ENCODE measurements at places on chromosomes 5 and 9.

GRCh38 chr9:38244971-38245370 is 147.5 kb upstream of the ALDH1B1 start:
- no peak for DNase-seq

DNA sequence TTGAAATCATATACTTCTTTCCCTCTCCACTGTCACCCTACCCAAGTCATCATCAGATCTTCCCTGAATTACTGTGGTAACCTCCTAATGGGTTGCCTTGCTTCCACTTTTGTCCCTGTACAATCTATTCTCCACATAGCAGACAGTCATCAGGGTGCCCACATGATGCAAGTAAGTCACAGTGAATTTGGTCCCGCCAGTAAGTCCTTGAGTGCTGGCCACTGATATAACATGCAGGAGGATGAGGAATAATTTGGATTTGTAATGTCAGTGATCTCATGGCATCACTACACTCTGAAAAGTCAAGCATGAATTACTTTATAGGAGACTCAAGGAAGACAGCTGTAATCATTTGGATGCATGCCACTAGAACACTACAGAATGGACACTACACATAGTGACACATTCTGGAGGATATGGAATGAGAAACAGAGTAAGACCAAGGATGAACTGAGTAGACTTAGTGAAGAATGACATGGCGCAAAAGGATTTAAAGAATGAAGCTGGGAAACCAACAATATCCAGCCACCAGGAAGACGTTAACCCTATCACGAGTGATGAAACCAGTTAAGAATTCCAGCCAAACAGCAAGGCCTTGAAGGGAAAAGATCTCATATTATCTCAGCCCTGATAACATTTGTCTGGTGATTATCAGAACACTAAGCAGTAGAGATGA is 28.6 kb downstream of the MARCHF3 start:
- no peak for DNase-seq

DNA sequence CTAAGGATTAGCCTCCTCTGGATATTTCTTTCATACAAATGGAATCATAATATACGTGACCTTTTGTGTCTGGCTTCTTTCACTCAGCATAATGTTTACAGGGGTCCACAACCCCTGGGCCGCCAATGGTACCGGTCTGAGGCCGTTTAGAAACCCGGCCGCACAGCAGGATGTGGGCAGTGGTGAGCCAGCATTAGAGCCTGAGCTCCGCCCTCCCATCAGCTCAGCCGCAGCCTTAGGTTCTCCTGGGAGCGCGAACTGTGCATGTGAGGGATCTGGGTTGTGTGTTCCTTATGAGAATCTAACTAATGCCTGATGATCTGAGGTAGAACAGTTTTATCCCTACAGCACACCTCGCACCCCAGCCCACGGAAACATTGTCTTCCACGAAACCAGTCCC is 229.7 kb downstream of the ICE1 start:
- DNase-seq = no peak

DNA sequence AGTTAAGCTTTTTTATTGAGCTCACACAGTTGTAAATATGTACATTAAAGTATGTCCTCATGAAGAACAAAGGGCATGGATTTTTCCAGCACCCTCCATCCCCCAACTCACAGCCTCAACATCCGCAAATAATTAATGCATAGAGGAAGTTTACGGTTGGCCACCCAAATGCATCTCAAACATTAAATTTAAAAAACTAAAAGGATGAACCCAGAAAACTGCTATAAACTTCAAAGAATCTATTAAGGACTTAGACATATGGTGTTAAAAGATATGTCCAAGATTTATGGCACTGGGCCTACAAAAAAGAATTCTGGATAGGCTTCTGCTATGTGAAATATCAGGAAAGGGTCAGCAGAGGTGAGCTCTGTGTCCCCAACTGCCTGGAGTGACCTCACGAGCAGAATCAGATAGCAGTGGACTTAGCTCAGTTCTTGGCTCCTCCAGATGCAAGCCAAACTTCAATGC is 54.0 kb upstream of the TNC start:
- DNase-seq = no peak

- no peak for DNase-seq
Measured at GRCh38 chr5:37248421-37248969, 681 bp downstream of the CPLANE1 start.

DNA sequence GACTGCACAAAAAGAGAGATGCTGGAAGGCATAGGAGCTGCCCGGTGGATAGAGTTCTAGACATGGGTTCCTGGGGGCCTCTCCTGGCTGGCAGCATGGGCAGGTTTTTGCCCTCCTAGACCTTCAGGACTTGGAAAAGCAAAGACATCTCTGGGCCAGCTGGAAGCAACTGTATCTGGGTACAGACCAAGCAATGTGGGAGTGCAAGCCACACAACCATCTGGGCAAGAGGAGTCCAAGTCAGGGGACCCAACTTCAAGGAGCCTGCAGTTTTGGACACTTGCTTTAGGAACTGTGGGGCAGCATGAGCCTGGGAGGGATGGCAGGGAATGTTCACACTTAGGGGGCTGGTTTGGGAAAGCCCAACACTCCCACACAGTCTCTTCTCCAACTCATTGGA is 323.3 kb downstream of the GADD45G start:
- no peak for DNase-seq

DNA sequence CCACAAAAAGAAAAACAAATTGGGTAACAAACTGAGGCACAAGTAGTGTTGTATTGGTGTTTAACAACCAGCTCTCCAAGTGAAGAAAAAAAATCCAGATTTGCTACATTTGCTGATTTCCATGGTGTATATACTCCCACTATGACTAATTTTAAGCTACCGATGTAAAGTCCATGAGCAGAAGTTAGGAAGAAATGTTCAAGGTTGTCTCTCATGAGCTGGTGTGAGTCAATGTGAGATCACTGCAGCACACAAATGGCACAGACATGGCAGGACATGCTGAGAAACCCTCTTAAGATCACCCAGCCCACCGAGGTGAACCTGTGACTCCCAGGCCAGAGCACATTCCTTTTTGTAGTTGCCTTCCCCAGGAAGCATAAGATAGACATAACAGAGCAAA is 36.2 kb downstream of the SLC44A1 start:
- no peak for DNase-seq

DNA sequence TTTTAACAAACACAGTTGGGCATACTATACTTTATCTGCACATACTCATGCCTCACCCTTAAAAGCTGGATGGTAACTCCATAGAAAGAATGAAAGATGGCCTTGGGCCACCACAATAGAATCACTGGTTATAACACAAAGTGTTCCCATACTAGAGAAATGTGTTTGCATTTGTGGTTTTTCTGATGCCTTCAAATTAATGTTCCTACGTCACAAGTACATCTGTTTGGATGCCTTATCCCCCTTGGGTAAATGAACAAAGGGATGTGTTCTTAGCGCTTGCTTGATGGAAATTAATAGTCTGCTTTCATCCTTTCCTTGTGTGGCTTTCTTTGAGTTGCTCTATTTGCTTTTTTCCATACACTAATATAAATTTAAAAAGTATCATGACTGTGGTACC is 291.1 kb upstream of the PDE4D start:
- no peak for DNase-seq

DNA sequence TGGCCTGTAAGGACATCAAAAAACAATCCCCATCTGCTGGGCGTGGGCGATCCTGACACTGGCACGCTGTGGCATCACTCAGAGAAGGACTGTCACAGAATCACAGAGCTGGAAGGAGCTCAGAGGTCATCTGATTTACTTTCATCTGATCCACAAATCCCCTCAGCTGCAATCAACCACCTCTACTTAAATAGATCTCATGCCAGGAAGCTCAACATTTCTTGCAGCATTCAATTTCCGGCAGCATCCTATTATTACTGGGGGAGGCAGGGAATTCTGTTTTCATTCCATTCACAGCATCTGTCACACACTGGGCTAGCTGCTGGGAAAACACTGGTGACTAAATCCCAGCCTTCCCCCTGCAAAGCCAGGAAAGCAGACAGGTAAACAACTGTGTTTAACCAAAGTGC is 38.3 kb downstream of the RETREG1 start:
- no peak for DNase-seq

DNA sequence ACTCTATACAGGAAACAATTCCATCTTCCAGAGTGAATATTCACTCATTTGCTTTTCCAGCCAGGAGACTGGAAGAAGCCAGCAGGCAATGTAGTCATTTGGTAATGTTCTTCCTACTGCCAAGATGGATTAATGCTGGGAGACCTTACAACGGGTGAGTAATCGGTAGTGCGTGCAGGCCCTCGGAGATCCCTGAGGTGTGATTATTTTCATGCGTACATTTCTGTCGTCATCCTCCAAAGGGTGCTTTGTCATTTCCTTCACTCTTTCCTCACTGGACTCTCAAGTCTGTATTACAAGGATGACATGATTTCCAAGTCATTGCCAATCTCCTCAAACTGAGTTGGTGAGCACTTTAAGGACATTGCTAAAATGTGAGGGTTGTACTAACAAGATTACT is 263.5 kb downstream of the CWC27 start:
- no peak for DNase-seq

GRCh38 chr5:135826994-135827671 is 7.3 kb upstream of the SLC25A48 start:
- DNase-seq = no peak

DNA sequence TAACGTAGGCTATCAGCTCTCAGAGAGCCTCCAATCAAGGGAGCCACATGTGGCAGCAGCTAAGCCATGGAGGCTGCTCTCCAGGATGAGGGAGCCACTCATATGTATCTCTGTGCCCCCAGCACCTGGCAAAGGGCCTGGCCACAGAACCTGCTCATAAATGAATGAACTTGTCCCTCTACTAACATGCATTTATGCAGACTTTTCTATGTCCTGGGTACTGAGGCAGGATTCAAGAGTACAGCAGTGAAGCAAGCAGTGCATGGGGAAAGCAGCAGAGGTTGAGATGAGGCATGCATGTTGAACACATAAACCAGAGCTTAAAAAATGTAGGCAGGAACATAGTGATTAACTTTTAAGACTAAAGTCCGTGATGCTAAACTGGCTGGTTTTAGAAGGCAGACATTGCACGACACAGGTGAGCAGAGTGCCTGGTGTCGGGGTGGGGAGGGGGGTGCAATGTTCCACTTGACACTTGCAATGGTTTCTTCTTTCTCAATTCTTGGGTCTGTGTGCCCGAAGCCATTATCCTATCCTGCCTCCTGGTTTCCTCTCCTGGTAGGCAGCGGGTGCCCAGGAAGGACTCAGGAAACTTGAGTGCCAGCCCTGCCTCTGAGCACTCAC is 142.8 kb upstream of the ALDH1B1 start:
- no peak for DNase-seq

- no peak for DNase-seq
Measured at GRCh38 chr5:32323741-32324140, 11.0 kb upstream of the MTMR12 start.

DNA sequence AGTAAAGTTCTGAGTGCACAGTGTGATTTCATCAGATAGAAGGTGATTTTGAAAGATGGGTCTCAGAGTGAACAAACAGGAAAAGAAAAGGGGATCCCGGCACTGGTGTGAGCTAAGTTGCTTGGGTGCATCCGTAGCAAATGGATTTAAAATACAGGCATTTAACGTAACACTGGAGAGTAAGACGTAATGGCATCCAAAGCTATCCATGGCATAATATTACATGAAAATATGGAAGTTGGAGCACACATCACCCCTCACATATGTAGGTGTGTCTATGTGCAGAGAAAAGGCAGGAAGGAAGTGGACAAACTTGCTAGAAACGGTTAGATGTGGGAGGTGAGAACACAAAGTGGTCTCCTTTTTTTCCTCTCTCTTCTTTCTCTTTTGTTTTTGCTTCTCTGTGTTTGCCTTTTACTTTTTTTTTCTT is 38.2 kb upstream of the SEMA4D start:
- no peak for DNase-seq

- DNase-seq = no peak
Measured at GRCh38 chr9:26812217-26812616, 80.4 kb downstream of the CAAP1 start.

DNA sequence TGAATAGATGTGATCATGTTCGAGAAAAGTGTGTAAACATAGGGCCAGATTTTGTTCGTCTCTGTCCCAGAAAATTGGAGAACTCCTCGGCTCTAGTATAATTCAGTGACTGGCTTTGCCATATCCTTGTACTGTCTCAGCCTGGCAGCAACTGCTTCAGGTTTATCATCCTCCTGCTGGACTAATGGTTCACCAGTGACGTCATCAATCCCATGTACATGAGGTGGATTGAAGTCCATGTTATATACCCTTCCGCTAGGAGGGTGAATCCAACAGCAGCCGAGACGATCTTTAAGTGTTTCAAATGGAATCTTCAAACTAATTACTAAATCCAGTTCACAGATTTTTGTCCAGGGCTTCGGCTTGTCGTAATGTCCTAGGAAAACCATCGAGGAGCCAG is 17.1 kb upstream of the PLPP1 start:
- no peak for DNase-seq

DNA sequence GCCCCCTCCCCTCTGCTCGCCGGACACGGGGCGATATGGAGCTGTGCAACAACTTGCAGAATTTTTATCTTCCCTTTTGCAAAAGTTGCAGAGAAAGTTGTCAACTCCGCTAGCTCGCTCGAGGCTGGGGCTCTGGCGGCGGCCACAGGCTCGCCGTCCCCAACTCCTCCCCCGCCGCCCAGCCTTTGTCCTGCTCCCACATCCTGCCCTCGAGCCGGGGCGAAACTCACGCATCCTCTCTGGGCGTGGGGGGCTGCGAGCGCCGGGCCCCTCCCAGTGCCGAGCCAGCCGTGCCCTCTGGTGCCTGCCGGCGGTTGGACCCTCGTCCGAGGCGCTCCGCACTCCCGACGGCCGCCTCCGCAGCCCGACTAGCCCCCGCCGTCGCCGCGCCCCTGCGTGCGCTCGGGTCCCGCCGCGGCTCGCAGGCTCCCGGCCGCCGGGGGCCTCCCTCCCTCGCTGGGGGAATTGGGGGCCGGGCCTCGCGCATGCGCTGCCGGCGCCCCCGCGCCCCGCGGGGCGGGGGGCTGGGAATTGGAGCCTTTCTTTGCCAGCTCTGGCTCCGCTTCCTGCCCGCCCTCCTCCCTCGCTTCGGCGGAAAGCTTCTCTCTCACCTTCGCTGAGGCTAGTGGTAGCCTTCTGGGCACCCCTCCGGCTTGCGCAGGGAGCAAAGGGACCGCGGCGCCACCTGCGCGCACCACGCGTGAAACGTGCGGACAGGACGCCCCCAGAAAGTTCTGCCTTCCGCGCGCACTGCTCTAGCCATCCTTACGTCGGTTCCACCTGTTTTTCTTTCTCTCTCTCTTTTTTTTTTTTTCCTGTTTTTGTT is at the start of gene CCNJL:
TSS of gene CCNJL (minus strand) at position 431 of the 826 bp plus-strand sequence. CDS start 641 bp downstream, outside the sequence.
- no peak for DNase-seq

GRCh38 chr5:149380466-149381121 is 1.5 kb upstream of the IL17B start:
- no peak for DNase-seq

GRCh38 chr5:178296066-178296465 is 63.5 kb upstream of the PHYKPL start:
- no peak for DNase-seq

- DNase-seq = no peak
Measured at GRCh38 chr5:145681216-145681615, 153.9 kb downstream of the PRELID2 start.

GRCh38 chr9:36037549-36038122 is 923 bp downstream of the RECK start:
- no peak for DNase-seq
